Midbrain (tissue), 1 donor: ENCODE measurements at places on chromosomes 7 and 10.

DNA sequence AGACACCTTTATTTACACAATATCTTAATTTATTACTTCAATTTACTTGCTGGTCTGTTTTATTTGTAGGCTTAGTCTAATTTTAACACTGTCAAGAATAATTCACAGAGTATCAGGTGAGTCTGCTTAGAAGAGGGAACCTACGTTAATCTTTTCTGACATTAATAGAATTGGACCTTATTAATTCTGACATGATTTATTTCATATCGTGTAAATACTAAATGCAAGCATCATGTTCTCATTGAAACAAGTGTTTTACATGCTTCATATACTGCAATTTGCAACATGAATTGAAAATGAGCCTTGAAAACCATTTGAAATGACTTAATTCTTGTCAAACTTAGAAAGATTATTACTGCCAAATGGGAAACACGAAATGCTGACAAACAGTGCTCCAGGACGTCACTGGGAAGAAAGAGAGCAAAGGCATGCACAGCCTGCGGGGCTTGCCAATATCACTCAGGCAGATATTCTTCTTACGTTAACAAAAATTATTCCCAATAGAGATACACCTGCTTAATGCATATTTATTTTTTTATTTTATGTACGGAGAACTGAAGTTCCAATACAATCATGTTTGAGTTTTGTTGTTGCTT is 282.0 kb upstream of the AKR1E2 start:
- no peak for DNase-seq

DNA sequence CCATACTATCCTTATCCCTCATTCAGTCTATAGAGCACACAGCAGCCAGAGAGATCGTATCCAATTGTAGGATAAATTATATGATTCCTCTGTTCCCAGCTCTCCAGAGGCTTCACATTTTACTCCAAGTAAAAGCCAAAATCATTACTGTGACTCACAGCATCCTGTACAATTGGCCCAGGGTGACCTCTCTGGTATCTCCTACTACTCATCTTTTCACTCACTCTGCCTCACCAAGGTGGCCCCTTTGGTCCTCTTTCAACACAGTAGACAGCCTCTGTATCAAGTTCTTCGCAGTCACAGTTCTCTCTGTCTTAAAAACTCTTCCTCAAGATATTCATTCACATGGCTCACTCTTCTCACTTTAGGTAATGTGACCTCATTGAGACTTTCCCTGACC is 72.6 kb upstream of the LSM8 start:
- no peak for DNase-seq

- DNase-seq, result no peak
Observed at GRCh38 chr7:134022286-134022911, 104.7 kb upstream of the LRGUK start.

- DNase-seq, result no peak
Observed at GRCh38 chr10:51066231-51066630, 8.1 kb upstream of the PRKG1 start.

GRCh38 chr7:50724526-50725520 is 57.9 kb downstream of the GRB10 start:
- no peak for DNase-seq

GRCh38 chr10:79202188-79203013 is 133.6 kb downstream of the ZMIZ1 start:
- no peak for DNase-seq

GRCh38 chr7:24283554-24283896 is 465 bp upstream of the NPY start:
- no peak for DNase-seq

GRCh38 chr10:117743509-117743908 is 201.0 kb downstream of the EMX2 start:
- DNase-seq, result no peak

DNA sequence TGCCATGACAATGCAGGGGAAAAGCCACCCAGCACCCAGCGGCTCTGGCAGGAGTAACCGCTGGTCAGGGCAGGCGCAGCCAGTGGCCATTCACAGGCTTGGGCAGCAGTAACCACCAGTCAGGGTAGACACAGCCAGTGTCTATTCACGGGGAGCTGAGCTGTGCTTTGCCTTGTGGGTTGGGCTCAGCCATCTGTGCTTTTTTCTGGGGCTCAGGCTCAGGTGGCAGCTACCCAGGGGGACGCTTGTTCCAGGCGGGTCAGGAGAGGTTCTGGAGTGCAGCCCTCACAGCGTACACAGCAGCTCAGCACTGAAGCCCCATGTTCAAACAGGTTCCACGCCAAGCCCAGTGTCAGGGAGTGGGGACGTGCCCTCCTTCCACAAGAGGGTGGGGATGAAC is 28.5 kb downstream of the FOXL3 start:
- no peak for DNase-seq

DNA sequence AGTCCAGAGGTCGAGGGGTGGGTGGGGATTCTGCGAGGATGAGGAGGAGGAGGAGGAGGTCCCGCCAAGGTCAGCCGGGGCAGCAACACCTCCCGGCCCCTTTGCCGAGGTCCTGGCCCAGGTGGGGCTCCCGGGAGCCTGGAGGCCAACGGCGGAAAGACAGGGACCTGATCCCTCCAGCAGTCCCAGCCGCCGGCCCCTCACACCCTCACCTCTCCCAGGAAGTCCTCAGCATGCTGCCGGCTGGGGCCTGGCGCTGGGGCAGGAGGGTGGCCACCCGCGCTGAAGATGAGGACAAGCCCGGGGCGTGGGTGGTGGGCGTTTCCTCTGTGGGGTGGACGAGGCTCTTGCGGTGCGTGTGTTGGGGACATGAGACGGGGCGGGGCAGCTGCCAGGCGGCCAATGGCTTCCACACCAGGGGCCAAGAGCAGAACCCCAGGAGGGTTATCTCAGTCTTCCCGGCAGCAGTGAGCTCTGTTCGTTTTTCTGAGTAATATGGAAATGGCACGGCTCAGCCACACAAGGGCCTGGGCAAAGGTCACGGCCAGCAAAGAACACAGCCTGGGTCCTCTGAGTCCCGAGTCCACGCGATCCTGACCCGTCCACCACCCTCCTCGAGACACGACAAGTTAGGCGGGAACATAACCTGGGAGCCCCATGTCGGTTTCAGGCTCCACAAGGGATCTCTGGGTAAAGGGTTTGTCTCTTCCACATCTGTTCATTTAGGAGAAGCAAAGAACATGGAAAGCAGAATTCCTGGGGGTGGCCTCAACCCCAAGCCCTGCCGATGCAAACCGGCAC is 82.9 kb upstream of the PDGFA start:
- no peak for DNase-seq

- no peak for DNase-seq
Observed at GRCh38 chr7:18624459-18624858, 128.9 kb downstream of the HDAC9 start.

DNA sequence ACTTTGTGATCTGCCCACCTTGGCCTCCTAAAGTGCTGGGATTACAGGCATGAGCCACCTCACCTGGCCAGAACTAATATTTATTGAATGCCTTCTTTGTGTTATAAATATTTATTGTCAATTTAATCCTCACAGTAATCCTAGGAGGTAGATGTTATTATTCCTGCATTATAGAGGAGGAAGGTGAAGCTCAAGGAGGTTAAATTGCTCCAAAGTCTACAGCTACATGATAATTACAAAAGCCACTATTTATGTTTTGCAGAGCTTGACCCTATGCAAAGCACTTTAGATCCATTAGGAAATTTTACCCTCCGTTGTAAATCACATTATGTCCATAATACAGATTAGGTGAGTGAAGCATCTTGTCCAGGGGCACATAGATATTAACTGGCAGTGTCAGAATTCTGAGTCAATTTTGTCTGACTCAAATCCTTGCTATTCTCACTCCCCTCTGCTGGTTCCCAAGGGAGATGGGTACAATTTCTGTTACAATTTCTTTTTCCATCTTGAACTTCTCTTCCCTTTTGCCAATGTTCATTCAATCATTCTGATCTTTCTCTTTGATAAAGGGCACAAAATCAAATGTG is 25.7 kb upstream of the CDK14 start:
- DNase-seq, result no peak

- no peak for DNase-seq
Observed at GRCh38 chr10:36469585-36469984, 655.8 kb upstream of the ANKRD30A start.

DNA sequence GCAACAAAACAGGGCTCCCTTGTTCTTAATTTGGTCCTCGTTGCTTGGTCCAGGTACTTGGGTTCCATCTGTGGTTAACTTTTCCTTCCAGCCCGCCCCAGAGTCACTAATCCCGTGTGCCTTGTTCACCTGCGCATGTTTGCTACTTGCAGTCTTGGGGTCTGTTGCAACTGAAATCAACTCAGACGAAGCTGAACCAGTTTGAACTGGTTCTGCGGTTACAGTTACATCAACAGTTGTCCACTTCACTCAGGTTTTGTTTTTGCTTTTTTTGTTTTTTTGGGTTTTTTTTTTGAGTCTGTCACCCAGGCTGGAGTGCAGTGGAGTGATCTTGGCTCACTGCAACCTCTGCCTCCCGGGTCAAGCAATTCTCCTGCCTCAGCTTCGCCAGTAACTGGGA is 34.7 kb downstream of the TRRAP start:
- DNase-seq, result no peak

DNA sequence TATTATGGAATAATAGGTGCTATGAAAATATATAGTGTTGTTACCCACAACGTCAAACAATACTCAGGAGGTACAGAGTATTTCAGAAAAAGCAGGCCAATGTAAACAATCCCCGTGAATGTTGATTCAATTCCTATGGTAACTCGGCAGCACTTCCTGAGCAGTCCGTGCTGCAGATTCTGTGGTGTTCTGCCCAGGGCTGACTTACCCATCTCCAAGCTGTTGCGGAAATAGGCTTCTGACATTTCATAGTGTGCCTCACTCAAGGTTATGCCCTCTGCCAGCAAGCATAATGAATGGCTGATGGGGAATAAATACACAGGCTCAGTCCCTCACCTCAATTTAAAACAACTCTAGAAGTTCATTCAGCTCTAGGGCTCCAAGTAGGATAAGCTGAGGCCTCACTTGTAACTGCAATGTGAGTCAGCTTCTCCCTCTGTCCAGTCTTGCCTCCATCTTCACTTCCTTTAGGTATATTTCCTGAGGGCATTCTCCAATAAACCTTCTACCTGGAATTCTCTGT is 177.6 kb downstream of the GNAI1 start:
- DNase-seq, result no peak

- DNase-seq, result no peak
Observed at GRCh38 chr10:128916383-128916782, 550.7 kb upstream of the MGMT start.

- no peak for DNase-seq
Observed at GRCh38 chr7:37212051-37212450, 236.6 kb downstream of the ELMO1 start.

DNA sequence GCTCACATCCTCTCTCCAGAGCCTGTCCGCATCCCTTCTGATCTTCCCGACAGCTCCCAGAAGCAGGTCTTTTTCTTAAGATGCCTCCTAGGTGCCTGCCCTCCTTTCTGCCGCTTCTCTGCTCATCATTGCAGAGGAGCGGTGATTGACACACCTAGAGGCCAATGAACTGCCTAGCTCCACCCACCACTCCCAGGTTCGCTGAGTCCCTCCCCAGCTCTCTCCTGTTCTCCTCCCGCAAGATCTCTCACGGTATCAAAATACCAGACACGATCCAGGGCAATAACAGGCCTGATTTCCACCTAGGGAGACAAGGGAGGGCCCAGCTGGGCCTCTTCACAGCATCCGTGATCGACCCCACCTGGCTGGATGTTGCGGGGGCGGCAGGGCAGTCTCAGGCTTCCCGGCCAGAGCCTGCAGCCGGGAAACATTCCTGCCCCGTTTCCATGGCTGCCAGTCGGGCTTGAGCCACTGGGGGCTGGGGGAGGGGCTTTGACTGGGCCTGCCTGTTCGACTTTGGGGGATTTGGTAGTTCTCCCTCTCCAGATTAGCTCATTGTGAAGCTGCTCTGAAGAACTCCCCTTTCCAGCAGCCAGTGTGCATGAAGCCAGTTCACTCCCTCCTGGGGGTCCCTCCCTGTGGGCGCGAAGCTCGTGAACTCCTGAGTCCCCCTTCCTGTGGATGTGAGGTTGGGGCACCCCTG is 373.5 kb downstream of the RPS24 start:
- DNase-seq, result peak; percentile 71

GRCh38 chr10:88733215-88733614 is 26.6 kb upstream of the LIPN start:
- no peak for DNase-seq

DNA sequence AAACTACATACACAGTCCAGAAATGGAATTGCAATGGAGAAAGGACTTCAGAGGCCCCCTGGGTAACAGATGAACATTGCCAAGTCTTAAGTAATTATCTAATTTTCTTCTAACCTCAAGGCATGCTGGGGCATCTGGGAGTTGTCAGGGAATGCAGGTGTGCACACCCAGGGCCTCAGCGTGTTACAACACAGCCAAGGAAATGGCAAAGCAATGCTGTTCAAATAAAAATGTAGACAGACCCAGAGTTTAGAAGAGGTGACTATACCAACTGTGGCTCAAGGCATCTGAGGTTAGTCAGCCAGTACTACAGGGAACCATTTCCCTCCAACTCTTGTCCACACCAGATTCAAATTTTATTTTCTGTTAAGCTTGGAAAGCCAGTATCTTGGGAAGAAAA is 73.6 kb downstream of the CCDC3 start:
- no peak for DNase-seq

GRCh38 chr7:121395494-121395960 is 581 bp downstream of the FAM3C start:
- DNase-seq, result no peak

DNA sequence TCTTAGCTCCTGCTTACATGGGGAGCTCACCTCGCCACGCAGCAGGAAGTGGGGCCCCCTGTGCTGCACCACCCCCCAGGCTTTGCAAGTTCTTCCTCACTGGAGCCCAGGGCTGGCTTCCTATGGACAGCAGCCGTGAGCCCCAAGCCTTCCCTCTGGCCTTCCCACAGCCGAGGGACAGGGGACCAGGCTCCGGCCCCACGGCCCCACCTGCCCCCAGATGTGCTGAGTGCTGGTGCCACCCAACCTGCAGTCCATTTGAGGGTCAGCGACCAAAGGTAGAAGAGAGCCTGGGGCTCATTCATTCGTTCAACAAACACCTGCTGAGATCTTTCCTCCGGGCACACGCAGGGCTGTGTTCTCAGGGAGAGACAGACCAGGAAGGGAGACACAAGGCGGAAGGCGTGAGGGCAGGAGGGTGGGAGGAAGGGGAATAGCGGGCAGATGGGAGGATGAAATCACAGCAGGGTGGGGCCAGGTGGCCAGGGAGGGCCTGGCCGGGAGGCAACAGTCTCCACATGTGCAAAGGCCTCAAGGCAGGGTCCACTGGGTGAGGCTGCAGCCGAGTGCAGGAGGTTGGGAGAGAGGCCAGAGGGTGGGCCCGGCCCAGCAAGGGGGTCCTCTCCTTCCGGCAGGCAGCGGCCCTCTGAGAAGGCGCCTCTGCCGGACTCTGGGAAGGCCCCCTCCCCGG is 100.1 kb downstream of the FOXL3 start:
- DNase-seq, result no peak

DNA sequence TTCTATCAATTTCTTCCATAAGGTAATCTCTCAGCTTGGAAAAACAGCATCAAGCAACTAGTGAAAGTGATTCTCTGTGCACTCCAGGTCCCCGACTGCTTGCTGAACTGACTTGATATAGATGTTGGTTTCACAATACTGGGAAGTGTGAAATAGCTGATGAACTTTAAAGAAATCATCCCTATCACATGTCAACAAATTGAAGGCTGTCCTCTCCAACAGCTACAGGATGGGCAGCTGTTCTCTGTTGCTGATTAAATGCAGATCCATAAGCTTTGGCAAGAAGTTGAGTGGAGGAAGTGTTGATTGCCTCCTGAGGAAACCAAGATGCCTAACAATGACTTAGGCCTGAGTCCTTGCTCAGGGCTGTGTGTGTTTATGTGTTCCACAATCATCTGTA is 130.4 kb upstream of the GDF10 start:
- DNase-seq, result no peak

GRCh38 chr7:112143136-112143535 is 63.1 kb downstream of the DOCK4 start:
- DNase-seq, result no peak
